Left renal cortex interstitium (tissue), 4 donors: ENCODE measurements at places on chromosomes 7 and 10.

DNA sequence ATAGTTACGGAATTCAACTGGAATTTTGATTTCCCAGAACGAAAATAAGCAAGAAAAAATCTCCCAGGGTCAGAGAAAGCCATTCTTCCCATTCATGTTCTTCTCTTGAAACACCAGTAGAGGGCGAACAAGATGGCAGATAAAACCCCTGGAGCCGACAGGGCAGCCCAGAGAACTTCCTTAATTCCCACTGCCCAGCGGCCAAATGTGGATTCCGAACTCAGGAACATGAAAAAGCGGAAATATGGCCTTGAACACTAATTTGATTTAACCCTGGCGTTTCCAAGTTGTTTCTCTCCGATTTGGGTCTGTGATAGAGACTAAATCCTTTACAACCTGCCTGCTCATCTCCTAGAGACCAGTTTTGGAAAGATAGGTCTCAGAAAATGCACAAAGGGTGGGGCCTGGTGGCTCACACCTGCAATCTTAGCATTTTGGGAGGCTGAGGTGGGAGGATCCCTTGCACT, 100.7 kb upstream of the WAC start:
- peak; percentile 29 for DNase-seq

GRCh38 chr7:10720042-10720441, 253.6 kb upstream of the PHF14 start:
- no peak for DNase-seq

- no peak for DNase-seq
Observed at GRCh38 chr7:25553580-25554291, 325.4 kb upstream of the NPVF start.

GRCh38 chr7:68688416-68689086, 909.7 kb upstream of the AUTS2 start:
- DNase-seq: no peak

- DNase-seq: no peak
Observed at GRCh38 chr10:92760609-92761008, 70.9 kb downstream of the HHEX start.

DNA sequence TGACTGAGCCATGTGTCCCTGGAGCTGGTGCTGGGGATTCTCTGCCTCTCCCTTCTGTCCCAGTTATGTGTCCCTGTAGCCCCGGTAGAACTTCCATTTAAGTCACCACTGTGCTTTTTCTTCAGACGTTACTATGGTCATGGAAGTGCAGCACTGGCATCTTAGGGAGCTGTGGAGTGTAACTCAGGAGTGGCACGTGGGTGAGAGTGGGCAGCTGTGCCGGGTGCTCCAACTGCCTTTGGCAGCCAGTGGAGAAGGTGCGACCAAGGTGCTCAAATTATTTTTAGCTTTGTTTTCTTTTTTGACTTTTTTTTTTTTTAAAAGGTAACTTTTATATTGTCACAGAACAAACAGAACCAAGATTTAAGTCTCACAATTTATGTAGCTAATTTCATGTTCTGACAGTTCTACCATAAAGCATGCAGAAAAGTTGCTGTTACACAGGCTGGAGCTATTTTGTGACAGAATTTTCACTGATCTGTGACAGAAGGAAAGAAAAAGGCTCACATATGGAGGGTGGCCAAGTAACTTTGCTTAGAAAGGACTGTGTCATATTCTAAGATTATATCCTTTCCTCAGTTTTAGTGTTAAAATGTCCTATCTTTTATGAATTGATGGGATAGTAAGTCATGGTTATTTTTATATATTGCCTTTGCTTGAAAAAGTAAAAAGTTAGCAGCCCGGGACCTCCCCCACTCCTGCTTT, 73.9 kb downstream of the SH2D4B start:
- DNase-seq: no peak

GRCh38 chr10:44233561-44234482, 151.1 kb downstream of the CXCL12 start:
- peak; percentile 63 for DNase-seq

- DNase-seq: no peak
Observed at GRCh38 chr10:14233566-14233965, 97.2 kb downstream of the FRMD4A start.

DNA sequence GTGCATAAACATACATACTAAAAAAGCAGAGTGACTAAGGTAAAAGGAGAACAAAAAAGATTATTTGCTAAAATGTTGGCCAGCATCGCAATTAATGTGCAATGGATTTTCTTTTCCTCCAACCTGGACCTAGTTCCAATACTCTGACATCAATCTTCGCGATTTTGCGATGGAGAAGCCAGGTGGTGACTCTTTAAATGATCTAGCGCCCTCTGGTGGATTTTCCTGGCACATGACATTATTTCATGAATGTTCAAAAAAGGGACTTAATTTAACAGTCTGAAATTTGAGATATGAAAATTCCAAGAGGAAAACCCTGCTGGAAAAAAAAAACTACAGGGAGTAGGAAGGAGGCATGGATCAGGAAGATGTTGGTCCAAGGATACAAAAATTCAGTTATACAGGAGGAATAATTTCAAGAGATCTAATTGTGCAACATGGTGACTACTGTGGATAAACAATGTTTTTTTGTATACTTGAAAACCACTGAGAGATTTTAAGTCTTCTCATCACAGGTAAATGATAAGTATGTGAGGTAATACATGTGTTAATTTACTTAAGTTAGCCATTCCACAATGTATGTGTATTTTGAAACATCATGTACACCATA, 4.3 kb upstream of the KCNMA1 start:
- peak; percentile 71 for DNase-seq

- DNase-seq: no peak
Observed at GRCh38 chr7:133419041-133419440, 166.2 kb downstream of the EXOC4 start.

- no peak for DNase-seq
Observed at GRCh38 chr7:150897502-150898474, 45.5 kb downstream of the AOC1 start.

- DNase-seq: no peak
Observed at GRCh38 chr7:111255576-111255975, 164.6 kb downstream of the LRRN3 start.

DNA sequence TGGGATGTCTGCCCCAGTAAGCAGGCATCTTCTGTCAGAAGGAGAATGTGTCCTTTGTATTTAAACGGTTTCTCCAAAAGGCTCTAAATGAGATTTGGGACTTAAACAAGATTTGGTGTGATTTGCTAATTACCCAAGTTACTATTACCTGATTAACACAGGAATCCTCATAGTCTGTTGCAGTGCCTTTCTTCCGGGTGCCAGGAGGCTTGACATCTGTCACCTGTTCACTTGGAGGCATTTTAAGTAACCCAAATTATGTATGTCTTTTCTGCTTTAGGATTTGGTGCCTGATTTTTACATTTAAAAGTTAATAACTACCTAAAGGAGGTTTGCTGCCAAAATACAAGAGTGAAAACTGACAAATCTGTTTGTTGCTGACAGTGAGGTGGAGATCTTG, 587.9 kb upstream of the GALNT17 start:
- no peak for DNase-seq

DNA sequence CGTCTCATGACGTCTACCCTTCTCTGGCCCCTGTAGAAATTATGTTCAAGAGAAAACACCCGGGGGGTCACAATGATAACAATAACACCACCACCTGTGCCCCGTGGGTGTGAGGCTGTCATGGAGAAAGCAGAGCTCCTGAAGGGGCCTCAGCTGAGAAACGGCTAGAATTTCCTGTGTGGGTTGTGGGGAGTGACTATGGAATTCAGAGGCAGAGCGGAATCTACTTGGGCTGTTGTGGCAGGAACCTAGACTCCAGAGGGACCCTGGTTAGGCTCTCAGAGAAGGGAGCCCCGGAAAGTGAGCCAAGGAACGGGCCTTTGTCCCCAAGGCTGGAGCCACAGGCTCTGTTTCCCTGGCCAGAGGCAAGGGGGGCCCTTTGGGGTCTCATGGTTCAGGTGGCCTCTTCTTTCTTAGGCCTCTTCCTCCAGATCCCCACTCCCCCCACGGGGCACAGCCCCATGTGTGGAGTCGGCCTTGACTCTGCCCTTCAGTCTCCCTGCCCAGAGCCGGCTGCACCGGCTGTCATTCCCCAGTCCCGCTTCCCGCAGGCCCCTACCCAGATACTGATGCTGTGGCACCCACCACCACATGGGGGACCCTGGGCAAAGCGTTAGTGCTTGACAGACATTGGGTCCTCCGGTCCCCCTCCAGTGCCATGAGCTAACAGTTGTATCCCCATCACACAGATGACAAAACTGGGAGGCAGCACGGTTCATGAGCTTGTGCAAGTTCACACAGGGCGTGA, 6.5 kb upstream of the GIMAP8 start:
- no peak for DNase-seq

- no peak for DNase-seq
Observed at GRCh38 chr7:135168489-135169140, 1.9 kb downstream of the CYREN start.

DNA sequence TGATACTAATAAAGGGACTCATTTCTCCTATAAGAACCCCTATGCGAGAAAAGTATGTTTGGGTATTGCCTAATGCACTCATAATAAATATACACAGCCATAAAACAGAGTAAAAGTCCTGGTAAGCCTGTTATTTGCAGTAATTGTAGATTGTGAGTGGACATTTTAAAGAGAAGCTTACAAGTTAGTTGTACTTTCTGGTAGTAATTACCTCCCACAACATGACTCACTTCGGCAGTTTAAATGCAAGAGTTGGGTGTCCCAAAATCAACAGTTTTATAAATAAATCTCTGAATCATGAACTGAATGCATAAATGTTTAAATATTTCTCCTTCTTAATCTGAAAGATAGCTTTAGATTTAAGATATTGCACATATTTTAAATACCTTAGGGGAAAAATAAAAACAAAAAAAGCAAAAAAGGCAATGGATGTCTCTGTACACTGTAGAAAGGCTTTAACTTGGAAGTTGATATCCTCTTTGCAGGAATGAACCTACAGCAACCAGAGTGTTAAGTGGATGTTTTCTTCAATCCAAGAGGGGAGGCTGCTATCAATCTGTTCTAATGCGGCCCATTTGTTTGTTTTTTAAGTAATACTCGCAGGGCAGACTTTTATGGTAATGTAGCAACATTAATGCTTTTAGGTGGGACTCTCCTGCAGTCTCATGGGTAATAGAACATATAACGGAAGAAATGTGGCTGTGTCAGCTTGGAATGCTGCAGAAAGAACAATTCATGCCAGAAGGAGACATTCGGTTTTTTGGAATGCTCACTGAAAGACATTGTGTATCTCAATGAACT, 57.3 kb upstream of the ZEB1 start:
- peak; percentile 30 for DNase-seq

DNA sequence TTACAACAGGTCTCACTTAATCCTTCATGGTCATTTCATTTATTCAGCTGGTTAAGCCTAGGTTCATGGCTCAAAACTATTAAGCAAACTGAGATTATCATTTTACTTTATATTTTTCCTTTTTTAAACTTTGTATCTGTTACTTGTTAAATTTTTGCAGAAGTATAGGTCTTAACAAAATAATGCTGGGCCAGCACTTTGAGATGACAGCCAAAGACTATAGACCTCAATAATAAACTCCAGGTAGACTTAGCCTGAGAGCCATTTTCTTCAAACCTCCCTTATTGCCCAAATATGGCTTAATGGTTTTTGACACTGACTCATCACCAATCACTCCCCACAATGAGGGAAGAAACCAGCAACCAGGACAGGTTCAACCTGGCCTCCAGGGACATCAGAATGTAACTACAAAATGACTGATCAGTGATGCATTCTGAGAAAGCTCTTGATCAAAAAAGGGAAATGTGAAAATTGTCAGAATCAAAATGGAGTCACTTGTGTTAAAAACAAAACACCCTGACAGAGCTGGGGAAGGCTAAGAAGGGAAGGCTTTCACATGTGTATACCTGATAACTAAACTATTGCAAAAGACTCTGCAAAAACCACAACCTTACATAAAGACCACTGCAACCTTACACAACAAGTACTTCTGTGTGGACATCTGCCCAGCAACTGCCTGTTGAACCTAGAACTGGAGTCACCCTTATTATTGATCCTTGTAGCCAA, 2.1 kb upstream of the CCDC126 start:
- no peak for DNase-seq

DNA sequence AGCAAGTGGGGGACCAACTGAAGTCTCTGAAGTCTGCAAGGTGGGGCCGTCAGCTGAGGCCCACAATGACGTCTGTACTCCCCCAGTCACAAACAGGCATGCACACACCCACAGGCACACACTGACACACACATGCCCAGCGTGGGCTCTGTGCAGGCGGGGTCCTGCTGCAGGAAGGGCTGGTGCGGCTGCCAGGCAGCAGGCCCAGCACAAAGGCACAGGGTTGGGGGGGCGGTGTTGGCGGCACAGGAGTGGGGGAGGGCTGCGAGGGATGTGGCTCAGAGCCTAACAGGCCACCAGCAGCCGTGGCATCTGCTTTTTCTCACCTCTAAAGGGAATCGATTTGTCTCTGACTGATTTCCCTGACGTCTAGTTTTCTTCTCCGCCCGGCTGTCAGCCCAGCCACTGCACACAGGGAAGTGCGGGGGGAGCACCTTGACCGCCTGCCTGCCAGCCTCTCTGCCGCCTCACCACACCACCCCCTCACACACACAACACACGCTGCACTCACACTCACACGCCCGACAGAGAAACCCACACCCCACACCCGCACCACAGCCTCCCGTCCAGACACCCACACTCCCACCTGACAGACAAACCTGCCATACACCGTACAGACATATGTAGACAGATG, 43.5 kb upstream of the ZMIZ1 start:
- no peak for DNase-seq

- DNase-seq: no peak
Observed at GRCh38 chr7:36796850-36797536, 72.7 kb upstream of the AOAH start.

DNA sequence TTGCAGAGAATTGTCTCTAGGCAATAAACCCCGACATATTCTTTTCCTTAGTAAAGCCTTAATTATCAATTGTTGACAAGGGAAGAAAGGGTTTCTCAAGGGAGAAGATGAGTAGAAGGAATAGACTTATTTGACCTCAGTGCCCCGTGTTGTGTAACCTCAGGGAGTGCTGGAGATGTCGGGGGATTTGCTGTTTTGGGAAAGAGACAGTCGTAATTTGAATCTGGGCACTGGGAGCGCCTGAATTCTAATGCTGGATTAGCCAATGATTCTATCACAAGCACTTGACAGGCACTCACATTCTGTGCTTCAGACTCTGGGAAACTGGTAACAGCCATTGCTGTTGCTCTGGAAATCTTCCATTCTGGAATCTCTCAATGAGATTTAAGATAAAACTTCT, 13.8 kb upstream of the LMOD2 start:
- no peak for DNase-seq

GRCh38 chr10:110794808-110795207, 76.9 kb upstream of the PDCD4 start:
- no peak for DNase-seq

DNA sequence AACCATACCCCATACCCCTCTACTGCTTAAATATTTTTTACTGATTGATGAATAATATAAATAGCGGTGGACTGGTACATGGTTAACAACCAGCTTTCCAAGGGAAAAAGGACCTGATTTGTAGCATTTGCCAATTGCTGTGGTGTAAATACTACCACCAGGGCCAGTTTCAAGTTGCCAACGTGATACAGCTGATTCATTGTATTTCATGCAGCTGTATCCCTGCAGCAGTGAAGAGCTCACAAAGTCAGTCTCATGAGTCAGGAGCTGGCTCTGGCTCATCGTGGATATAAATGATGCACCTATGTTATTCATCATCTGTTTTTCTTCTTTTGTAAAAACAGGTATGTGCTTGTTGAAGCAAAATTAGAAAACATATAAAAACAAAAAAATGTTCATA, 15.2 kb downstream of the CALML5 start:
- no peak for DNase-seq
